Vein endothelial cell (primary cell): ENCODE measurements at places on chromosomes 1 and 21. TPM values are rescaled to one million over a fixed set of nuclear protein-coding genes. Genes with fewer than 3 reads are reported as not detected.

MLLT11 gene
- total RNA-seq: 9.8 and 12.4 TPM in 2 replicates

CD34 gene
- 42.1 and 58.7 TPM in 2 replicates for total RNA-seq

OR10Z1 gene
- not detected in 2 replicates for total RNA-seq

PAX7 gene
- total RNA-seq: not detected in 2 replicates

CHRM3 gene
- total RNA-seq: 1.1 and 2.0 TPM in 2 replicates

BRDT gene
- not detected in 2 replicates for total RNA-seq

PROK1 gene
- not detected in 2 replicates for total RNA-seq

LCE1D gene
- total RNA-seq: not detected in 2 replicates

PCBP3 gene
- total RNA-seq: 0.38 TPM in 1 of 2 replicates, not detected in the other

PRKAA2 gene
- total RNA-seq: 3.3 and 3.9 TPM in 2 replicates

OR2T35 gene
- not detected in 2 replicates for total RNA-seq
